PC-3 (cell line): ENCODE measurements at places on chromosomes 7 and 10. TPM values are rescaled to one million over a fixed set of nuclear protein-coding genes. Genes with fewer than 3 reads are reported as not detected.

The ERV3-1 gene
- 4.7 and 8.6 TPM in 2 replicates for total RNA-seq

The HOXA7 gene
- 2.6 and 2.8 TPM in 2 replicates for total RNA-seq

The SFXN3 gene
- total RNA-seq: 46.7 and 63.7 TPM in 2 replicates

The GNAT3 gene
- total RNA-seq: not detected in 2 replicates

The ADAM22 gene
- 4.4 and 5.9 TPM in 2 replicates for total RNA-seq

The TMEM176B gene
- total RNA-seq: not detected in 2 replicates

The HOXA1 gene
- total RNA-seq: 1.4 and 2.0 TPM in 2 replicates

The TMEM130 gene
- total RNA-seq: not detected in 2 replicates

The FAM25C gene
- not detected in 2 replicates for total RNA-seq

The WEE2 gene
- not detected in 2 replicates for total RNA-seq

The COA1 gene
- total RNA-seq: 65.8 and 82.0 TPM in 2 replicates

The OPN1SW gene
- not detected in 2 replicates for total RNA-seq

The LOXL4 gene
- total RNA-seq: 7.8 and 8.2 TPM in 2 replicates

The RSPH10B2 gene
- total RNA-seq: 0.47 TPM in 1 of 2 replicates, not detected in the other

The AFAP1L2 gene
- total RNA-seq: 0.77 and 0.81 TPM in 2 replicates

The AMZ1 gene
- 0.75 TPM in 1 of 2 replicates, not detected in the other for total RNA-seq

The CALML3 gene
- total RNA-seq: not detected in 2 replicates

The CPA2 gene
- not detected in 2 replicates for total RNA-seq

The OR2A12 gene
- not detected in 2 replicates for total RNA-seq

The MMD2 gene
- not detected in 2 replicates for total RNA-seq

The SPOCK2 gene
- total RNA-seq: 0.06 and 0.33 TPM in 2 replicates

The CARD11 gene
- not detected in 2 replicates for total RNA-seq

The ITPRID1 gene
- total RNA-seq: not detected in 2 replicates

The MLXIPL gene
- 4.7 and 6.9 TPM in 2 replicates for total RNA-seq

The PPP1R3C gene
- 0.17 TPM in 1 of 2 replicates, not detected in the other for total RNA-seq

The ATOH7 gene
- total RNA-seq: 1.1 TPM in 1 of 2 replicates, not detected in the other

The HOXA2 gene
- 0.07 and 1.8 TPM in 2 replicates for total RNA-seq

The UNCX gene
- total RNA-seq: not detected in 2 replicates

The DMTF1 gene
- 43.6 and 48.8 TPM in 2 replicates for total RNA-seq

The IGFBP3 gene
- total RNA-seq: 120 and 136 TPM in 2 replicates

The AKR1D1 gene
- total RNA-seq: not detected in 2 replicates

The HOXA11 gene
- 26.6 and 31.4 TPM in 2 replicates for total RNA-seq

The CYP3A7 gene
- total RNA-seq: not detected in 2 replicates

The PCGF6 gene
- total RNA-seq: 8.8 and 11.6 TPM in 2 replicates

The ZNF511 gene
- total RNA-seq: 78.4 and 84.3 TPM in 2 replicates

The MET gene
- 109 and 118 TPM in 2 replicates for total RNA-seq

The KLF14 gene
- not detected in 2 replicates for total RNA-seq

The ITPRIP gene
- total RNA-seq: 7.0 and 10.3 TPM in 2 replicates

The GAD2 gene
- not detected in 2 replicates for total RNA-seq

The PRLHR gene
- not detected in 2 replicates for total RNA-seq

The FKBP6 gene
- total RNA-seq: not detected in 2 replicates

The AKR1C2 gene
- total RNA-seq: 0.66 TPM in 1 of 2 replicates, not detected in the other

The ITGA8 gene
- total RNA-seq: not detected in 2 replicates

The NUDT13 gene
- total RNA-seq: 1.1 and 1.8 TPM in 2 replicates

The DLX5 gene
- total RNA-seq: 0.15 and 0.23 TPM in 2 replicates
